ENCODE measurements at places on chromosomes 12 and 14.

DNA sequence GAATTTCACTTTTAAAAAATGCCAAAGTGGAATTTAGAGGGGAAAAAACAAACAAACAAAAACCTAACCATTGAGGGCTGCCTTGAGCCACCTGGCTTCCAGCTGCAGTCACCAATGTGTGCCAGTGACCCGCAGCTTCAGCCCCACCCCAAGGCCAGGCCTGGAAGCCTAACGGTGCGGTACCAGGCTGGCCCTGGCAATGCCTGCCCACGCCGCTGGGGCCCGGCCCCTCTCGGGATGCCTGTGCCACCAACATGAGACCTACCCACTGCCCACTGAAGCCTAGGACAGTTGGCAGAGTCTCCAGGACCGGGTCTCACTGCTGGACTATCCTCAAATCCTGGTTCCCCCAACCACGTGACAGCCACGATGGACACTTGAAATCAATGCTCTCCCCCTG is 96.6 kb downstream of the NCOR2 start:
- DNase-seq: no peak

- DNase-seq: no peak
Observed at GRCh38 chr12:94235848-94236247, 87.5 kb downstream of the PLXNC1 start.

- no peak for DNase-seq
Observed at GRCh38 chr14:88323523-88324199, 592 bp upstream of the KCNK10 start.

- DNase-seq: no peak
Observed at GRCh38 chr12:127147724-127148123, 1119.2 kb upstream of the TMEM132C start.

GRCh38 chr12:76074701-76075336 is 9.7 kb downstream of the NAP1L1 start:
- no peak for DNase-seq

DNA sequence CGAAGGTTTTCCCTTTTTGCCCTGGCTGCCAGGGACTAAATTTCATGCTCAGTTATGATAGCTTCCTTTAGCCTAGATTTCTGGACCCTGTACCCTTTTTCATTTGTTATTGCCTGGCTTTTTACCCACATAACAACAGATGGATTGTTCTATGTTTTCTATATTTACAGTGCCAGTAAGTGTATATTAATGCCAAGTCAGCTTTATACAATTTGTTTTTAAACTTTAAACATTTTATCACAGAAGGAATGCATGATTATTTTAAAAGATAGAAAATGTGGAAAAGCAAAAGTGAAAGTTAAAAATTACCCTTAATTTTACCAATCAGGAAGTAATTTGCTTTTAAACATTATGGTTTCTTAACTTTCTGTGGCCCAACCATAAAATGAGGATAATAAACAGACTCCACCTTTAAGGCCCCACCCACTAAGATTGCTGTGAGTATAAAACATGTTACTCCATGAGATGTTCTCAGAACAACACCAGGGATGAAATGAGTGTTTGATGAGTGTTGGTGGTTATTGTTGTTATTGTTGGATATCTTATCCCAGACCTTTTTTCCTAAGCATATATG is 496.8 kb downstream of the EGLN3 start:
- DNase-seq: no peak

DNA sequence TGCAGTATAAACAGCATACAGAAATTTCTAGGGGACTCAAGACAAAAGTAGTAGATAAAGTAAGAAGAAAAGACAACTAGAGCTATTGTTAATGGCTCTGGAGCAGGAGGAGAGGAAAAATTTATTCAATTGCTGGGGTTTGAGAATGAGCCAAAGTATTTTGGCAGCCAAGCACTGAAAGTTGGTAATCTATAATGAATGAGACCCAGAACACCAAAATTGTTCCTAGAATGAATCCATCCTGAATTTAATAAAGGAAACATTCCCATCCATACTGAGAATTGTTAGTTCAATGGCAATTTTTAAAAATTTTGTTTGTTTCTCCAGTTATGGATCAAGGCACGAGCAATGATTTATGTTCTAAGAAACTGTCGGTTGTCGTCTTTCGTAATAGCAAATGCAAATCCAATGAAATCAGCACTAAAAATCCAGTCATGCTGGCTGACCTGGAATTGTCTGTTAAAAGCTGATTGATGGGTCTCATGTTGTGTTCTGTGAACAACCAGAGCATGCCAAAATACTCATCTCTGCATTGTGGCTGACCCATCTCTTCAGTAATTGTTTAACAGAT is 170.9 kb upstream of the LMNTD1 start:
- DNase-seq: no peak

DNA sequence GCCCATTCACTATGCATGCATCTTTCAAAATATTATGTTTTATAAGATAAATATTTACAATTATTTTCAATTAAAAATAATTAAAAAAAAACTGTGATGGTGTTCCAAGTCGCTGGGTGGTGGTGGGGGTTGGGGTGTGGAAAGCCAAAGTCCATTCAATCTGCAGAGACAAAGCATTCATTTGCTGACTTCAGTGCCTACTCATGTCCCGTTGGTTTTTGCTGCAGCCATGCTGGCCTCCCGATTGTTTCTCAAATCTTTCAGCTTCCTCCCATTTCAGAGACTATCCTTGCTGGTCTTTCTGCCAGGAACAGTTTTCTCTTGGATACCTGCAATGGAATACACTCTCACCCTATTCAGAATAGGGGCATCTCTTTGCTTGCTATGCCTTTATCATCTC is 331.5 kb upstream of the NOVA1 start:
- no peak for DNase-seq

- no peak for DNase-seq
Observed at GRCh38 chr14:74733221-74733620, 20.3 kb downstream of the FCF1 start.

- DNase-seq: no peak
Observed at GRCh38 chr12:82682851-82683261, 3.9 kb upstream of the TMTC2 start.

DNA sequence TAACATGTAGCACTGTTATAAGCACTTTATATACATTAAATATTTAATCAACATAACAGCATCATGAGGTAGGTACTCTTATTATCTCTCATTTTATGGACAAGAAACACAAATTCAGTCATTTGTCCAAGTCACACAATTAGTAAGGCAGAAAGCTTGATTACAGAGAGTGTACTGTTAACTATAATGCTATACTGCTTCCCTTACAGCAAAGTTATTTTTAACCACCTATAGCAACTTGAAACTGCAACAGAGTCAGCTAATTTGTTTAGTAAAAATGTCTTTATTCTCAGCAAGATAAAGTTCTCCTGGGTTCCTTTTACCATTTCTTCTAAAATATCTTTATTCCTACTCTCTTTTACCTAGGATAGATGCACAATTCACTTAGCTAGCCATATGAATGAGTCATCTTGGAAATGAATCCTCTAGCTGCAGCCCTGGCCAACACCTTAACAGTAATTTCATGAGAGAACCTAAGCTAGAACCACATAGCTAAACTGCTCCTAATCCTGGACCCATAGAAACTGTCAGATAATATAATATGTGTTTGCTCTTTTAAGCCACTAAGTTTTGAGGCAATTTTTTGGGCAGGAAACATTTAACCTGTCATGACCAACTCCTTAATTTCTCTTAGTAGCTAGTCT is 90.2 kb upstream of the HECTD1 start:
- no peak for DNase-seq

DNA sequence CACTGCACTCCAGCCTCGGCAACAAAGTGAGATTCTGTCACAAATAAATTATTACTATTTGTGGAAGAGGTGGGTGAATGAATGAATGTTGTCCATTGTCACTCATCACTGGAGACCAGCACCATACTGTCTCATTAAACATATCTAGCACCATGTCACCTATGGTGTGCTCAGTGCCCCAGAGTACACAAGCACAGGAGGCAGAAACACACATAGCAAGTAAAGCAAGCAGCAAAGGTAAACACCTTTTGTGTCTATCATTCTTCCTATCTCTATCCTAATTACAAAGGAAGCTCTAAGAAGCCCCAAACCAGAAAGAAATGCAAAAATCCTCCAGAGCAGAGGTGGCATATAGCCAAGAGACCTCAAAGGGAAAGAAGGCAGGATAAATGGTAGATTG is 9.2 kb downstream of the ERO1A start:
- DNase-seq: no peak

GRCh38 chr14:24167469-24168114 is 4.3 kb upstream of the REC8 start:
- DNase-seq: no peak

- DNase-seq: no peak
Observed at GRCh38 chr12:57620245-57620935, 9.2 kb downstream of the ARHGEF25 start.

DNA sequence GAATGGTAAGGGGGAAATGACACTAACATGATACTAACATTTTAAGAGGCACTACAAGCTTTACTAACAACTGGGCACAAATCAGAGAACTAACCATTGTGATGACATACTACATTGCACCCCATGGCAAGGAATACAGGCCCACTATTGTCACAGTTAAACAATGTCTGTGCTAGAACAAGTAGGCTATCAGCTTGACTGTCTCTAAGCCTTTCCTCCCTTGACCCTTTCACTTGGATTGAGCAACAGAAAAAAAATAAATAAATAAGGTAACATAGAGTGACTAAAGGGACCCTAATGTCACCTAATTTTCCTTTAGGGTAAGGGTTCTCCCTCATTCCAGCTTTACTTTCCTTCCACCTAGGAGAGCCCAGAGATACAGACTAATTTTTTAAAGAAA is 4.4 kb downstream of the SLC38A2 start:
- DNase-seq: no peak
